A673 (cell line): ENCODE measurements at places on chromosomes 4 and X.

DNA sequence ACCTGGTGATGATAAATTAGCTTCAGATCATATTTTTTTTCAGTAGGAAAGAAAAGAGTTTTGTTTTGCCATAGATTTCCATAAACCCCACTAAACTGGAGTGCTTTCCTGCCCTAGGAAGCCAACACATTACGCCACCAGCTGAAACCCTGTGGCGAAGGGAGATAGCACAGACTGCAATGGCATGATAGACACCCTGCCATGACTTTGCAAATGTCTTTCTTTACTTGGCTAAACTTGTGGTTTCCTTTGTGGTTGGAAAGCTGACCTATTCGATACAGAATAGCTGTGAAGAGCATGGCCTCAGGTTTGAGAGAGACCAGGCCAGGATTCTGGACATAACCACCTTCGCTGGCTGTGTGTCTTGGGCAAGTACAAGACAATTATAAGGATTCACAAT is 19.1 kb downstream of the MFAP3L start:
- no peak for DNase-seq

GRCh38 chrX:72276478-72276953 is 532 bp downstream of the RPS4X start:
- no peak for DNase-seq

DNA sequence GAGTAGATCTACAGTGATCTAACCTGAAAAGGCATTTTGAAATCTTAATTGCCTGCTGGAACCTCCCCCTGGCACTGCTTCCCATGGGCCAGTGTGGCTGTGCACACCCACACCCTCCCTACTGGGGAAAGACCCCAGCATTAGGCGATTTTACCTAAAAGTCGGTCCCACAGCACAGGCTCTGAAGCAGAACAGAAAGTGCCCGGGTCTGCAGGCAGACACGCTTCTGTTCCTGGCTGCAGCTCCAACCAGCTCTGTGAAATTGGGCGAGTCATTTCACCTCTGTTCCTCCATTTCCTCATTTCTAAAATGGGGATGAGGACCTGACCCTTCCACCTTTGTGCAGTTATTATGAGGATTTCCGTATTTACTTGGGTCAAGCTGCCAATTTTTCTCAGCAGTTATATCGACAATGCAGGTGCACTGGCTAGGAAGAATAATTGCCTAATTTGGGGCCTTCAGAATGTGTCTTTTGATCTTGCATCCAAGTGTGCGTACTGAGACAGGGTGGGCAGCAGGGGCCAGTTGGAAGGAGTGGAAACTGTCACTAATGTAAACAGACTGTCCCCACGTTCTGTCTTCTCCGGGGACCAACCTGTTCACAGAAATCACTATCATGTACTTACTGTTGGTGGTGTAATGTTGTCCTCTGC is 7.1 kb downstream of the KLF3 start:
- DNase-seq, result no peak

GRCh38 chr4:126057371-126057770 is 742.6 kb downstream of the FAT4 start:
- no peak for DNase-seq

GRCh38 chr4:14743172-14743571 is 259.1 kb upstream of the CPEB2 start:
- DNase-seq, result peak; percentile 58
